Epithelial cell of esophagus (primary cell): ENCODE measurements at places on chromosomes 16 and 17.
A peak's percentile ranks its signal among the peaks of the same experiment; 100 is the strongest.

- no peak for DNase-seq
Observed at GRCh38 chr16:4640572-4641305, 16.1 kb downstream of the MGRN1 start.

DNA sequence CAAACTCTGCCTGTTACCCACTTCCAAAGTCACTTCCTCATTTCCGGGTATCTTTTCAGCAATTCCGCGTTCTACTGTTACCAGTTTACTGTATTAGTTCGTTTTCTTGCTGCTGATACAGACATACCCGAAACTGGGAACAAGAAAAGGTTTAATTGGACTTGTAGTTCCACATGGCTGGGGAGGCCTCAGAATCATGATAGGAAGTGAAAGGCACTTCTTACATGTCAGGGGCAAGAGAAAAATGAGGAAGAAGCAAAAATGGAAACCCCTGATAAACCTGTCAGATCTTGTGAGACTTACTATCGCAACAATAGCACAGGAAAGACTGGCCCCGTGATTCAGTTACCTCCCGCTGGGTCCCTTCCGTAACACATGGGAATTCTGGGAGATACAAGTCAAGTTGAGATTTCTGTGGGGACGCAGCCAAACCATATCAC, 30.9 kb downstream of the PAFAH1B1 start:
- no peak for DNase-seq

DNA sequence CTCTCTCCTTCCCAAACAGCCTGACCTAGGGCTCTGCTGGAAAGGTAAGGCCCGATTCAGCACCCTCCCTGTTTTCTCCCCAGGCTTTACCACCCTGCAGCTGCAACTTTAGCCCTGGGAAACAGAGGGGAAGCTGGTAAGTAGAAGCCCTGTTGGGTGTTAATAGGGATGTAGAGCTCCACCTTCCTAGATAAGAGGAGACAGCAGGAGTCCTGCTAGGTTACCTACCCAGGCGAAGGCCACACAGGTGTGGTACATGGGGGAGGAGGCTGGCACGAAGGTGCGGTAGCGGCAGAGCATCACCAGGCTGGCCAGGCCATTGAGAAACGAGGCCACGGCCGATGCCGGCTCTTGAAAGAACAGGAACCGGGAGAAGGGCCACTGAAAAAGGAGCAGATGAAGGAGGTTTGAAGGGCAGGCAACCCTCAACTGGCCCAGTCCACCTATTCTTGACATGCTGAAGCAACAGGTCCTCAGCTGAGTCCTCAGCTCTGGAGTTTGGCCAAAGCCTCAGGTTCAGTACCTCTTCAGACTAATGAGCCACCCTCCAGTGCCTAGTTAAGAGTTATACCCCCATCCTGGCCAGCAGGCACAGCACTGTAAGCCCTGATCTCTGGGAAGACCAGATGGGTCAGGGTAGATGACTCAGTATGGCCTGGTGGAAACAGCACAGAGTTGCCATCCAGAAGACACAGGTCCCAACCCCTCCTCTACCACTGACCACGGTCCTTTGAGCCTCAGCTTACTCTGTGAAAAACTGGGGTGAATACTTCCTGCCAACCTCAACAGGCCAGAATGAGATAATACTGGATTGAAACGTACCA, 3.3 kb downstream of the PGAP3 start:
- DNase-seq = no peak

GRCh38 chr16:11296706-11297491, 15.8 kb upstream of the PRM1 start:
- peak; percentile 55 for DNase-seq

DNA sequence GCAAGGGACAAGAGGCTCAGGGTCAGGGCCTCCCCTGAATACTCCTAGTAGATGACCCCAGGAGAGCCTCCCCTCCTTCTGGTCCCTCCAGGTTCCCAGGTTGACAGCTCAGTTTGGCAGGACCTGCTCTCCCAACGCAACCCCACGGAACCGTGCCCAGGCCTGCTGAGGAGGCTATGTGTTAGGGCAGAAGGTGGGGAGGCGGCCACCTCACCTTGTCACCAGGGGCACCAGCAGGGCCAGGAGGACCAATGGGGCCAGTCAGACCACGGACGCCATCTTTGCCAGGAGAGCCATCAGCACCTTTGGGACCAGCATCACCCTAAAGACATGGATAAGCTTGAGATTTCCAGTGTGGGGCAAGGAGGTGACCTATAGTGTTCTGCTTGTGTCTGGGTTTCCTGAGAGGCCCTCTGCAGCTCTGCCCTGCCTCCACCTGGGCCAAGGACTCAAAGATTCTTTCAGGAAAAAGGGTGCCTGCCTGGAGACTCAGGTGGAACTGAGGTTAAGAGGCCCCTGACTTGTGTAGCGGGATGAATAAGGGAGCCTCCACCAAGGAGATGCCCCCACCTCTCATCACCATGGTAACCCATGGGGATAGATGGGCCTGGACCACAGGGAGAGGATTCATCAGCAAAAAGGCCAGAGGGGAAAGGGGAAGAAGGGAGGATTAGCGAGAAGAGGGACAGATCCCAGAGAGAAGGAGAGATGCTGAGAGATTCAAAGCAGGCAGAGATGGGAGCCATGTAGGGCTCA, 10.7 kb downstream of the COL1A1 start:
- DNase-seq = no peak

GRCh38 chr16:71354156-71354555, 4.4 kb upstream of the CALB2 start:
- no peak for DNase-seq

DNA sequence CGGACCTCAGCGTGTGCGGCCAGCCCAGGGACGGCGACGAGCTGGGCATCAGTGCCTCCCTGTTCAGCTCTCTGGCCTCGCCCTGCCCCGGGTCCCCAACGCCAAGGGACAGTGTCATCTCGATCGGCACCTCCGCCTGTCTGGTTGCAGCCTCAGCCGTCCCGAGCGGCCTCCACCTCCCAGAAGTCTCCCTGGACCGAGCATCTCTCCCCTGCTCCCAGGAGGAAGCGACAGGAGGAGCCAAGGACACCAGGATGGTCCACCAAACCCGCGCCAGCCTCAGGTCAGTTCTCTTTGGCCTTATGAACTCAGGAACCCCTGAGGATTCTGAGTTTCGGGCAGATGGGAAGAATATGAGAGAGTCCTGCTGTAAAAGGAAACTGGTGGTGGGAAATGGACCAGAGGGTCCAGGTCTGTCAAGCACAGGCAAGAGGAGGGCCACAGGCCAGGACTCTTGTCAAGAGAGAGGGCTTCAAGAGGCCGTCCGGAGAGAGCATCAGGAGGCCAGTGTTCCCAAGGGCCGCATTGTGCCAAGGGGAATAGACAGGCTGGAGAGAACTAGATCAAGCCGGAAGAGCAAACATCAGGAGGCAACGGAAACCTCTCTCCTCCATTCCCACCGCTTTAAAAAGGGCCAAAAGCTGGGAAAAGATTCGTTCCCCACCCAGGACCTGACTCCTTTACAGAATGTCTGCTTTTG, 825 bp downstream of the HASPIN start:
- DNase-seq = peak; percentile 10

GRCh38 chr17:83109793-83110645, 30.6 kb downstream of the METRNL start:
- peak; percentile 95 for DNase-seq

- no peak for DNase-seq
Observed at GRCh38 chr17:1607971-1608320, 20.7 kb downstream of the SLC43A2 start.

GRCh38 chr16:4313563-4314531, 2.0 kb upstream of the GLIS2 start:
- no peak for DNase-seq

GRCh38 chr16:78556421-78556820, 457.0 kb downstream of the WWOX start:
- DNase-seq = no peak

- DNase-seq = no peak
Observed at GRCh38 chr17:10050597-10051101, 145.6 kb upstream of the RCVRN start.

GRCh38 chr17:29096094-29096493, 53.2 kb downstream of the PIPOX start:
- DNase-seq = no peak

DNA sequence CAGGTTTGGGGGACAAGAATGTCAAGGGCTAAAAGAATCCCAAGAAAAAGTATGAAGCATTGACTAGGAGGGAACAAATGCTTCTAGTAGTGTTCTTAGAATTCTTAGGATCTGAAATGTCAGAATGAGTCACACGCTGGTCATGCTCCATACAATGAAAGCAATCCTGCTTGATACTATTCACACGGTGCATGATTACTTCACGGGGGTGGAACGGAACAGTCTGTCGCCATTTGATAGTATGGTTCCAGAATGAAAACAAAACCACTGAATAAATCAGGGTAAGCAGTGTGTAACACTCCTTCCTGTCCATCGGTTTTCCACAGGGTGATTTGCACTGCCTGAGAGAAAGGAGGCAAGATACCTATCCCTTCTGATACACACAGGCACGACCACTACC, 22.9 kb upstream of the YWHAE start:
- peak; percentile 96 for DNase-seq

DNA sequence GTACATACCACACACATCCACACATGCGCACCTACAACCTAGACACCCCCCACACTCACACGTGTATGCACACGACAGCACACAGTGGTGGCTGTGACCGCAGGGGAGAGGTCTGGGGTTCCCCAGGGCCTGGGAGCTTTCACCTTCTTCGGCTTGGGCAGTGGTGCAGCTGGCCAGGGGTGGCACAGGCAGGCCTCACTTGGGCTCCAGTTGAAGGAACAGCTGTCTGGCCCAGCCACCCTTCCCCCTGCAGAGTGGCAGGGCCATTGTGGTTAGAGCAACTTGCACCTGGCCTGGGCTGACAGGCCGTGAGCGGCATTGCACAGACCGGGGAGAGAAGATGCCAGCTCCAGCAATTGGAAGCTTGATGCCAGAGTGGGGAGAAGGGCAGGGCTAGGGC, 114.5 kb upstream of the GSE1 start:
- DNase-seq = no peak

- DNase-seq = peak; percentile 67
Observed at GRCh38 chr17:76056882-76057281, 15.4 kb downstream of the SRP68 start.

- peak; percentile 54 for DNase-seq
Observed at GRCh38 chr16:83113317-83113716, 486.5 kb downstream of the CDH13 start.

GRCh38 chr16:87093804-87094555, 223.2 kb downstream of the C16orf95 start:
- no peak for DNase-seq

- no peak for DNase-seq
Observed at GRCh38 chr17:64358261-64358788, 32.3 kb downstream of the PECAM1 start.

GRCh38 chr17:55660178-55660886, 62.3 kb downstream of the TMEM100 start:
- no peak for DNase-seq

- DNase-seq = no peak
Observed at GRCh38 chr17:45170280-45170930, 8.7 kb downstream of the HEXIM2 start.

DNA sequence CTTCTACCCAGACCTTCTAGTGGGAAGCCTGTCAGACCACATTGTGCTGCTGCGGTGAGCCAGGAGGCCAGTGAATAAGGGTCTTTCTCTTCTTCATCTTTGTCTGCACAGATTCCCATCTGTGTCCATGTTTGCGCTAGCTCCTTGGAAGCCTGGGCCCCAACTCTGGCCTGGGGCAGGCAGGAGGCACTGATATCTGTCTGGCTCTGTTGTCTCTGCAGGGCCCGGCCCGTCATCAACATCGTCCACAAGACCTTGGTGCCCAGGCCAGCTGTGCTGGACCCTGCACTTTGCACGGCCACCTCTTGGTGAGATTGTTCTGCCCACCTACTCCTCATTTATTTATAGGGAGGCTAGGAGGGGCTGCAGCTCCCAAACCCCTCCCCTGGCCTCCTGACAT, 18.3 kb downstream of the ITGA3 start:
- DNase-seq = no peak

DNA sequence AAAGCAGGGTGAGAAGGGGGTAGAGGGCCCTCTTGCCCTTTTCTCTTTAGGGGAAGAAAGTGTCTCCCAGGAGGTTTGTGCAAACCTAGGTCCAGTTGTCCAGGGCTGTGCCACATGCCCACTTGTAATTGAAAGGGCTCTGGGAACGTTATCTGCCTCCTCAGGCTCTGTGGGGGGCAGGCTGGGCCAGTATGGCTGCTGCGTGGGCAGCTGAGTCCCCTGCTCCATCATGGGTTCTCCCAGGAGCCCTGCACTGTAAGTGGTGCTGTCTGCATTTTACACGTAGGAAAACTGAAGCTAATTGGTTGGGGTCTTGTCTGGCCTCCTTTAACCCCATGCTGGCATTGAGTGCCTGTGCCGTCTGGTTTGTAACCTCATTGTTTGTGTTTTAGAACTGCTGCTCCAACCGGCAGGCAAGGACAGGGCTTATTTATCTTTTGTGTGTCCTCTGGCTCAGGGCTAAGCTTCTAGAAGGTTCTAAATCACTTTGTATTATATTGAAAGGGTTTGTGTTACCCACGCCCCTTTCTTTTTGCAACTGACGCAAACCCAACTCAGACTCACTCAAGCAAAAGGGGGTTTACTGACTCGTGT, 117.7 kb upstream of the CIBAR2 start:
- DNase-seq = no peak

DNA sequence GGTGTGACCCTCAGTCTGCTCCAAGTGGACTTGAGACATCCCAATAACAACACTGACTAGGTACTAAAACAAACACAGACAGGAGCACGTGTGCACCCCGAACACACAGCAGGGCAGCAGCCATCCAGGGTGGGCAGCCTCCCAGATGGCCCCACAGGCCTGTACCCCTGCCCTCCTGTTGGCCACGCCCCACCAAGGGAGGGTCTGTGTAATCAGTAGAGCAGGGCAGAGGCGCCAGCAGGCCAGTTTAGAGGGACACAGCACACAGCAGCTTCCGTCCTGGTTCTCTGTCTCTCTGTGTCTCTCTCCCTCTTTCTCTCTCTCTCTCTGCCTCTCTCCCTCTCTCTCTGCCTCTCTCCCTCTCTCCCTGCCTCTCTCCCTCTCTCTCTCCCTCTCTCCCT, 21.4 kb downstream of the ACTG1 start:
- DNase-seq = no peak

GRCh38 chr16:87144232-87144631, 173.0 kb downstream of the C16orf95 start:
- no peak for DNase-seq

GRCh38 chr17:35433075-35433894, 985 bp upstream of the SLFN12 start:
- DNase-seq = peak; percentile 99

DNA sequence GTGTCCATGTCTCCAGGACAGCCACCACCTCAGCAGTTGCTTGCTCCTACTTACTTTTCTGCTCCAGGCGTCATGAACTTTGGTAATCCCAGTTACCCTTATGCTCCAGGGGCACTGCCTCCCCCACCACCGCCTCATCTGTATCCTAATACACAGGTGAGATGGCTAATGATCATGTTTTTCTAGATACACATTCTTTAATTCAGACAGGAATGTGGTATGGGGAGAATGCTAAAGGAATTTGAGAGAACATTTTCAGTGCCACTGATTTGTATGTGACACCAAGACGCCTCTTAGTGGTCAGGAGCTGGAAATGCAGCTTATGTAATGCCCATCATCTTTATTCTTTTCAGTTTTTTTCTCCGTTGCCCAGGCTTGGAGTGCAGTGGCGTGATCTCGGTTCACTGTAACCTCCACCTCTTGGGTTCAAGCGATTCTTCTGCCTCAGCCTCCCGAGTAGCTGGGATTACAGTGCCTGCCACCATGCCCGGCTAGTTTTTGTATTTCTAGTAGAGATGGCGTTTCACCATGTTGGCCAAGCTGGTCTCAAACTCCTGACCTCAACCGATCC, 8.9 kb upstream of the RAPGEFL1 start:
- peak; percentile 70 for DNase-seq

GRCh38 chr16:75461575-75461974, 2.9 kb downstream of the TMEM170A start:
- no peak for DNase-seq

GRCh38 chr16:64830653-64831052, 291.2 kb downstream of the CDH11 start:
- DNase-seq = peak; percentile 11
